Calu3 (cell line): ENCODE measurements at places on chromosomes 16 and 17. TPM values are rescaled to one million over a fixed set of nuclear protein-coding genes. Genes with fewer than 3 reads are reported as not detected.

Gene ZG16
- not detected in 2 replicates for total RNA-seq

DNA sequence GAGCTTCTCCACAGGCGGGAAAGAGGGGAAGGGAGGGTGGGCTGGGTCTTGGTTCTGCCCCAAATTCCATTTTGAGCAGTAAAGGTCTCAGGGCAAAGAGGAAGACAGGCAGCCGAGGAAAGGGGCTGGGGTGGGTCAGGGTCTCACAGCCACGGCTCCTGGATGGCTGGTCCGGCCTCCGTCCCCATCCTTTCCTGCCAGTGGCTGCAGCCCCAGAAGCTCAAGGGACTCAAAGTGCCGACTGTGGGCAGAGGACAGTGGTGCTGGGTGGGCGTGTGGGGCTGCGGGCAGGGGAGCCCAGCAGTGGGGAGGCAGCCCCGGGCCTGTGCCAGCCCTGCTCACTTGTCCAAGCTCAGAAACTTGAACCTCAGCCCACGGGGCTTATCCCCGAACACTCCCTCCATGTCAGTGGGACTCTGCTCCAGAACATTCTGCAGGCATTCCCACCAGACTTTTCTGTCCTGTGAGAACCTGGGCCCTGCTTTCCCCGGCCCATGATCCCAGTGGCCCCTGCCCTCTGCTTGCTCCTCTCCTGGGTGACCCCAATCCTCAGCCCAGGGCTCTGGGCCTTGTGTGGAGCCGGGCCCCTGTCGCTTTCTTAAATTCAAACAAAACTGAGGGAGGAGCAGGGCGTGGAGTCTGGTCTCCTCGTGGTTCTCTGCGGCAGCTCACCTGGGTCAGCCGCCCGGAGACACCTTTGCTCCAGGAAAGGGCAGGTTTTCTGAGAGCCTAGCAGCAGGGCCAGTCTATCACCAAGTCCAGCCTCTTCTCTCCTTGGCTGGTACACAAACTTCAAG is 117.8 kb upstream of the METRNL start:
- DNase-seq: no peak

DNA sequence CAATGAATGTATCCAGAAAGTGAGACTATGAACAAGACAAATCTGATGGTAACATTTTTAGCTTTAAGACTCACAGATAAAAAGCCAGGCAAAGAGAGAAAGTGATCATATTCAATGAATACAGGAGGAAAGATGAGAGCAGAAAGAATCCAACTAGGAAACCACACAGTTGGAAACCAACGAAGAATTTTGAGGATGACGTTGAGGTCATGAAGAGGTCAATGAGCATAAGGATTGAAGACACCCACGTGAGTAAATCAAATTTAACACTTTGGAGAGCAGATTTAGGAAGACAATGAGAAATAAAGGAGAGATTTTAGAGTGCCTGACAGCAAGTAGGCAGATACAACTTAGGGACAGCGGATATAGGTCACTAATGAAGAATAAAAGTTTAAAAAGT is 948.1 kb downstream of the KCNJ2 start:
- DNase-seq: no peak

GRCh38 chr16:66899310-66899944 is 19.1 kb downstream of the PDP2 start:
- DNase-seq: no peak

GRCh38 chr17:21003007-21003621 is 39.7 kb downstream of the USP22 start:
- no peak for DNase-seq

- DNase-seq: no peak
These were observed 37.2 kb upstream of the HS3ST3A1 start for GRCh38 chr17:13638855-13639458.

DNA sequence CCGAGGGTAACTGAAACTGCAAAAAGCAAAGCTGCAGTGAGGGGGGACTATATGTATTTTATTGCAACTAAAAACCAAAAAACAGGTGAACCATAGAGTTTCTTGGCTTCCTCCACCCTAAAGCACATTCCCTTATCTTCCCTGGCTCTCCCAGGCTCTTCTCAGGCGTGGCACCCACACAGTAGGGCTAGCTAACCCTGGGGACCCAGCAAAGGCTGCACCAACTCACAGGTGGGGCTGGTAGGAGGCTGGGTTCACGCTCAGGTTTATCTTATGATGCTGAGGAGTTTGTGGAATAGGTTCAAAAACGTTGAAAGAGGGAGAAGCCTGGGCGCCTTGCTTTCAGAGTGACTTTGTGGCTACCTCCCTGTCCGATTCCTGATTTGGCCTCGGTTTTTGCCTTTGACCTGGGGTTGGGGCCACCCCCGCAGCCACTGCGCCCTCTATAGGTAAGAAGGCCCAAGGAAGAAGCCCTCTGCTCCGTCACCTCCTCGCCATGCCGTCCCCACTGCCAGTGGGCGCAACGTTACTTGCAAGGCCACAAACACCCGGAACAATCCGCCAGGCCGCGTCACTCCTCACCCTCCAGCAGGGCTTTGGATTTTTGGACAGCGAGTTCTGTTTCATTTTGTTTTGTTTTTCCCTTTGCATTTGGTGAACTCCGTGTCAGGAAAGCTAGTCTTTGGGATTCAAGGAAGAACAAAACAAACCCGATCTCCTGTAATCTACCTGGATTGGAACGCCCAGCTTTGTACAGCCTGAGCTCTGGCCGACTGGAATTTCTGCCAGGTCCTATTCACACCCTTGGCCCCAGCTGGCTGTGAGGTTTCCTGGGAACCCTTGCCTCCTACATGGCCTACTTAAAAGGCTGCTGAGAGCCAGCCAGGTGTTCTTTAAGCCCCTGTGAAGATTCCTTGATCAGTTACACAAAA is 60.8 kb downstream of the TBC1D16 start:
- DNase-seq: no peak
